ENCODE measurements at places on chromosomes 1 and 21.

GRCh38 chr1:183652107-183652506, 1.0 kb downstream of the APOBEC4 start:
- no peak for DNase-seq

DNA sequence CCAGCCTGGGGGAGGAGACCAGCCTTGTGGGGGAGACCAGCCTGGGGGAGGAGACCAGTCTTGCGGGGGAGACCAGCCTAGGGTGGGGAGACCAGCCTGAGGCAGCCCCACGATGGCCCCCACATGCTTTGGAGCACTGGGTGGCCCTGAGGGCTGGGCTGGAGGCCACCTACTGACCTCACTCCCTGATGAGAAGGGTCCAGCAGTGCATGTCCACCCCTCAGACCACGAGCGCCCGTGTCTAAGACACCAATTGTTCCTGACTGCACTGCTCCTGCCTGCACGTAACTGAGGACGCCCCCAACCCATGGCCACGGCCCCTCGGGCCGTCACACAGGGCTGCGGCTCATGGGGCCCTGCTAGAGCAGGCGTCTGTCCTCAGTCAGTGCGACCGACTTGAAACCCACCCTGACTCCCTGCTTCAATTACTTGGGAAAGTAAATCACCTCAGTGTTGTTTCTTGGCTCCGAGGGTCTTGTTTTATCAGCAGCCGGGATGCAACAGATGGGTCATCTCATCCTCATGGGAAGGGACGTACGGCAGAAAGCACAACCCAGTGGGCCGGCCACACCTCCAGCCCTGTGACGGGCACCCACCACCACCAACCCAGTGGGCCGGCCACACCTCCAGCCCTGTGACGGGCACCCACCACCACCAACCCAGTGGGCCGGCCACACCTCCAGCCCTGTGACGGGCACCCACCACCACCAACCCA, at the start of gene SPATC1L:
SPATC1L (minus strand) TSS at position 550 of the 715 bp plus-strand sequence. CDS start 1,643 bp downstream, outside the sequence.
- DNase-seq = no peak

- no peak for DNase-seq
Measured at GRCh38 chr21:34351786-34352241, 12.0 kb upstream of the KCNE2 start.

DNA sequence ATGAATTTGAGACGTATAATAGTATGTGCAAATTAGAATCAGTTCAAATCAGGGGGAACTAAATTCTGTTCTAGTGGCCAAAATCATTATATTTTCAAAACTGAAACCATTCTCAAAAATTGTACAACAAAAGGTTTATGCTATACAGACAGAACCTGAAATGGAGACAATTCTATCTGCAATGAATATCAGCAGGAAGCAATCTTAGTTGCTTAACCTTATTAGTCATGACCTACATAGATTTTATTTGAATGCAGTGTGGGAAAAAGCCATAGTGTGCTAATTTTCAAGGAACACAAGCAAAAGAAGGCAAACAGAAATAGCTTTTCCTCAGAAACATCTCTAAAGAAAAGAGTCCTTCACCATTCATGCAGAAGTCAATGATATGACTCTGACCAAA, 6.5 kb downstream of the AK5 start:
- DNase-seq = no peak

GRCh38 chr1:27394925-27395324, 2.5 kb downstream of the GPR3 start:
- no peak for DNase-seq

GRCh38 chr1:33128781-33129180, 47.8 kb downstream of the AZIN2 start:
- DNase-seq = no peak
